ENCODE measurements at places on chromosomes 6 and 20. TPM values are rescaled to one million over a fixed set of nuclear protein-coding genes. Genes with fewer than 3 reads are reported as not detected.

The TMEM170B gene
- 0.28 TPM for polyA plus RNA-seq

The SYNE1 gene
- polyA plus RNA-seq = 69.5 TPM

The IGF2R gene
- polyA plus RNA-seq = 19.3 TPM

The CDYL gene
- polyA plus RNA-seq = 6.1 TPM

The STK35 gene
- polyA plus RNA-seq = 5.0 TPM

The FGD2 gene
- not detected for polyA plus RNA-seq

The RNF39 gene
- not detected for polyA plus RNA-seq

The FUT9 gene
- not detected for polyA plus RNA-seq

The COL20A1 gene
- polyA plus RNA-seq = not detected

The ZNF341 gene
- 3.8 TPM for polyA plus RNA-seq

The OLIG3 gene
- polyA plus RNA-seq = not detected

The CPXM1 gene
- 0.31 TPM for polyA plus RNA-seq

The GABRR2 gene
- not detected for polyA plus RNA-seq

GRCh38 chr6:168493976-168494375 is 53.0 kb downstream of the SMOC2 start:
- H3K4me1 ChIP-seq = no peaks in the 10 kb centered on the region
- H3K4me3 ChIP-seq = no peak overlapping the region
- H3K27ac ChIP-seq = no peak overlapping the region
- no peaks in the 10 kb centered on the region for H3K27me3 ChIP-seq

DNA sequence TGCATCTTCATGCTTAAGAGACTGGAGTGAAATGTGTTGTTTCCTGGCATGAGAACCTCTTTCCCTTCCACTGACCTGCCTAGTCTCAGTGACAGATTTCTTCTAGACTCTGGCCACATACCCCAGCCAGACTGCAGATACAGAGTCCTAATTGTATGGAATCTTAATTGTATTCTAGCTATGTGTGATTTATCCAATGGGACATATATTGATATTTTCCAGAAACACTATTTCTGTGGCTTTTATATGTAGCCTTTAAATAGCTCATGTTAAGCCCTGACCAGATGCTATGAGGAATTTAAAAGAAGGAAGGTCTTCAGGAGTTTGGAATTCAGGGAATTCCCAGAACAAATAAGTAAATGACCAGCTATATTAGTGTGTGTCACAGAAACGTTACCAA is 99.0 kb downstream of the FIG4 start:
- DNase-seq = no peak
- H3K4me3 ChIP-seq = no peak overlapping the region
- peaks cover 78% of the 10 kb centered on the region for H3K36me3 ChIP-seq
- H3K4me1 ChIP-seq = no peaks in the 10 kb centered on the region

DNA sequence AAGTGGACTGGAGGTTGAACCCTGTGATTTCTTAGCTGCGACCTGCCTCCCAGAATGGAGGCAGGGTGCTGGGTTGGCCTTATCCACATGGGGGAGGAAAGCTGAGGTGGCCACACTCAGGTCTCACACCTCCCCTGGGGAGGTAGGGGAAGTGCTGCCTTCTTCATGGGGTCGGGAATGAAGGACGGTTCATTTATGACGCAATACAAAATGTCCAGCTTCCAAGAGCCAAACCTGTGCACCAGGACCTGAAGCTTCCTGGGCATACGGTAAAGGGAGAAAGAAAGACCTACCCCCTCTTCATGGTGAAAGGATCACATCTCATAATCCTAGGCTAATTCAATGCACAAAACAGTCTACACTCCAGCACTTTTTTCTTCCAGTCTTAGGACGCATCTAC is 150.6 kb upstream of the CDYL start:
- H3K36me3 ChIP-seq = no peaks in the 10 kb centered on the region
- DNase-seq = no peak
- no peak overlapping the region for H3K27ac ChIP-seq
- H3K4me1 ChIP-seq = no peaks in the 10 kb centered on the region
- no peaks in the 10 kb centered on the region for H3K27me3 ChIP-seq
- H3K4me3 ChIP-seq = no peak overlapping the region

DNA sequence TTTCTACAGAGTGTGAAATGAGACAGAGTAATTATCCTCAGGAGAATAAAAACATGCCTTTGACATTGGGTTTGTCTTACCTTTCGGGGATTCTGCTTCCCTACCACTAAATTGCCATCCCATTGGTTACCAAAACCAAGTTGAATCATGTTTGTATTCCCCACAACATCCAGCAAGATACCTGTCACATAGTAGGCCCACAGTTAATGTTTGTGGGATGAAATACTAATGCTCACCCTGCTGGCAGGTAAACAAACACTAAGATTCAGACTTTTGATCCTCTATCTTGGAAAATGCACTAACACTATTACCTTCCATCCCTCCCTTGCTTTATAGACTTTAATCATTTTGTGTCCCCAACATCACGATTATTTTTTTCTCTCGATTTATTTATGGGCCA is 8.2 kb upstream of the STXBP5 start:
- no peak for DNase-seq
- peaks cover 8% of the 10 kb centered on the region for H3K4me1 ChIP-seq
- no peak overlapping the region for H3K27ac ChIP-seq
- H3K4me3 ChIP-seq = no peak overlapping the region

GRCh38 chr6:44010411-44011349 is 116.6 kb downstream of the MRPL14 start:
- no peak for DNase-seq
- peaks cover 25% of the 10 kb centered on the region for H3K27me3 ChIP-seq
- no peak overlapping the region for H3K4me3 ChIP-seq
- H3K4me1 ChIP-seq = no peaks in the 10 kb centered on the region

- no peak overlapping the region for H3K27ac ChIP-seq
- H3K4me1 ChIP-seq = no peaks in the 10 kb centered on the region
- no peaks in the 10 kb centered on the region for H3K36me3 ChIP-seq
- H3K4me3 ChIP-seq = no peak overlapping the region
- peaks cover 9% of the 10 kb centered on the region for H3K27me3 ChIP-seq
Observed at GRCh38 chr6:13854716-13855250, 40.4 kb upstream of the MCUR1 start.

- H3K27me3 ChIP-seq = peaks cover 10% of the 10 kb centered on the region
- no peak overlapping the region for H3K4me3 ChIP-seq
- H3K4me1 ChIP-seq = peaks cover 15% of the 10 kb centered on the region
- H3K27ac ChIP-seq = no peak overlapping the region
- DNase-seq = no peak
Observed at GRCh38 chr6:39054577-39055142, 6.1 kb downstream of the GLP1R start.

- peaks cover 38% of the 10 kb centered on the region for H3K27me3 ChIP-seq
- H3K4me1 ChIP-seq = peaks cover 6% of the 10 kb centered on the region
- no peak for DNase-seq
- H3K4me3 ChIP-seq = no peak overlapping the region
- no peaks in the 10 kb centered on the region for H3K36me3 ChIP-seq
- H3K27ac ChIP-seq = no peak overlapping the region
Observed at GRCh38 chr20:21529863-21530262, 16.0 kb upstream of the NKX2-2 start.

DNA sequence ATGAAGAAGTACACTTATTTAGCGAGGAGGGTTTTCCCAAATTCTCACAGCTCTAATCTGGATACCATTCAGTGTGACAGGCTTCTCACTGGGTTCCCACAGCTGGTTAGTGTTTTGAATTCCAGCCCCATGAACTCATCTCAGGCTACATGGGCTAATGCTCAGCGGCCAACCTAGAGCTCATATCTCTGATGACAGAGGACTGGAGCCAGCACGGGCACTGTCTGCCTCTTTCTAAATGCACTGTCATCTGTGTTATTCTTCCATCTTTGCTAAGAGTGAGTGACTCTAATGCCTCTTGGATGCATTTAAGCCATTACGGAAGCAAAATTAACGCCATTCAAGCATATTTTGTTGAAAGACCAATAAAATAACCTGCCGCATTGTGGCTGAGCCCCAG is 308.9 kb upstream of the JAG1 start:
- no peaks in the 10 kb centered on the region for H3K27me3 ChIP-seq
- no peak overlapping the region for H3K27ac ChIP-seq
- H3K36me3 ChIP-seq = no peaks in the 10 kb centered on the region

DNA sequence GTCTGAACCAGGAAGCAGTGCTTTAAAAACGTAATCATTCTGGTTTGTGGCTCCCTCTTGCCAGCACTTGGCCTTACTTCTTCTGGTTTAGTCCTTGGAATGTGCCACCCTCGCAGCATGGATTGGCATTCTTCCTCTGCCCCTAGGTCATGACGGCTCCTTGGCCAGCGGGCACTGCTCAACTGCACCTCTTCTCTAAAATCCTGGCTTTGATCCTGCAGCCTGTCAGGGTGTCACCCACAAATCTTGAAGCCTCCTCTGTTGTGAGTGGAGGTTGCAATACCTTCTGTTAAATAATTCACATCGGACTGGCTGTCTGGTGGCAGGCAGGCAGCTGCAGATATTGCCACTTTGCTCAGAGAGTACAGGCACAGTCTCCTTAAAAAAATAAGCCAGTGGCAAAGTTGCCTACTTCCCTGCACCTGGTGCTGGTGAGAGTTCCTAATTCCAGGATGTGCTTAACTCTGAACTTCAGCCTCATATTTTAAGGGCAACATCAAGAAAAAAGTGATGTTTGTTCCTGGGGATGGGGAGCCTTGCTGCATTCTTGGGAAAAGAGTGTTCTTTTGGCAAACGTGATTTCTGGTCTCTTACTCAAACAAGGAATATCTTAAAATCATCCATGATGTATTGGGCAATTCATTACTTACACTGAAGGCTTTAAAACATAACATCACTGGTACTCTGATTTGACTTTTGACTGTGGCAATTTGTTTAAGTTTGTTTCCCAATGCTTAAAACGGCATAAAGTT is 179.8 kb downstream of the FOXA2 start:
- H3K27me3 ChIP-seq = peaks cover 44% of the 10 kb centered on the region
- DNase-seq = no peak
- no peak overlapping the region for H3K4me3 ChIP-seq
- H3K4me1 ChIP-seq = peaks cover 28% of the 10 kb centered on the region
- H3K36me3 ChIP-seq = no peaks in the 10 kb centered on the region

GRCh38 chr6:81801489-81801888 is 49.0 kb upstream of the TENT5A start:
- no peak for DNase-seq
- H3K36me3 ChIP-seq = no peaks in the 10 kb centered on the region
- peaks cover 18% of the 10 kb centered on the region for H3K27me3 ChIP-seq
- H3K4me1 ChIP-seq = no peaks in the 10 kb centered on the region
- no peak overlapping the region for H3K4me3 ChIP-seq
- no peak overlapping the region for H3K27ac ChIP-seq

DNA sequence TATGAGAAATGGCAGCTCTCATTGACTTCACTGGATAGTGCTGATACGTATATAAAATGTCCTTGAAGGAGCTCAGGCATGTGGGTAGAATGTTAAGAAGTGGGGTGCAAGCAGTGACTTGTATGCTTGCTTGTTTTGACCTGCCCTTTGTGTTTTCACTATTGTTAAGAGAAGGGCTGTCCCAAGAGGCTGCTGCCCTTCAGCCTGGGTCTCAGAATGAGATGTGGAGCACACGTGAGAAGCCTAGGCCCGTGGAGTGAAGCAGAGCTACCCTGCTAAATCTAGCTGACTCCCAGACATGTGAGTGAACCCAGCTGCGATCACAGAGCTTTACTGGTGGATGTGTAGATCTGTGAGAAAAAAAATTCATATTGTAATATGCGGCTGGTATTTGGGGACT is 305.3 kb upstream of the RGS17 start:
- no peak for DNase-seq
- no peak overlapping the region for H3K4me3 ChIP-seq
- no peaks in the 10 kb centered on the region for H3K36me3 ChIP-seq

DNA sequence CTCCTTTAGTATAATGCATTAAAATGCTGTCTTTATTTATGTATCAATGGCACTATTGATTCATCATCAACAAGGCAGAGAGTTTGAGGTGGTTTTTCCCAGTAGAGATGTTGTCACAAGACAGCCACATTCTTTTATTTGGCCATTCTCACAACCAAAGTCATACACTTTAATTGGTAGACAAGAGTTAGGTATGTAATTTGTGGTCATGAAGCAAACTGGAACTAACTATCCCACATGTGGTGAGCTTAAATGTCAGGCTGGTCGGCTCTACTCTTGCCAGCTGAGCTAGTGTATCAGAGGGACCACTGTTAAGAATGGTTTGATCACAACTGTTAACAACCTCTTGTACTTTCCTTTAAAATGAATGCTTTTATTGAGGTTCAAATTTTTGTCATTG is 714.6 kb downstream of the CD109 start:
- H3K4me1 ChIP-seq = no peaks in the 10 kb centered on the region
- no peaks in the 10 kb centered on the region for H3K27me3 ChIP-seq
- no peak for DNase-seq
- no peak overlapping the region for H3K4me3 ChIP-seq
- no peak overlapping the region for H3K27ac ChIP-seq

GRCh38 chr6:129440691-129441090 is 269.3 kb downstream of the ARHGAP18 start:
- H3K4me3 ChIP-seq = no peak overlapping the region
- H3K4me1 ChIP-seq = no peaks in the 10 kb centered on the region
- no peak for DNase-seq
- no peaks in the 10 kb centered on the region for H3K36me3 ChIP-seq
- no peak overlapping the region for H3K27ac ChIP-seq
- peaks cover under 1% of the 10 kb centered on the region for H3K27me3 ChIP-seq

GRCh38 chr6:33850296-33850695 is 46.5 kb upstream of the MLN start:
- no peak for DNase-seq
- no peak overlapping the region for H3K27ac ChIP-seq
- H3K4me3 ChIP-seq = no peak overlapping the region
- H3K4me1 ChIP-seq = peaks cover 5% of the 10 kb centered on the region
- peaks cover 18% of the 10 kb centered on the region for H3K27me3 ChIP-seq

DNA sequence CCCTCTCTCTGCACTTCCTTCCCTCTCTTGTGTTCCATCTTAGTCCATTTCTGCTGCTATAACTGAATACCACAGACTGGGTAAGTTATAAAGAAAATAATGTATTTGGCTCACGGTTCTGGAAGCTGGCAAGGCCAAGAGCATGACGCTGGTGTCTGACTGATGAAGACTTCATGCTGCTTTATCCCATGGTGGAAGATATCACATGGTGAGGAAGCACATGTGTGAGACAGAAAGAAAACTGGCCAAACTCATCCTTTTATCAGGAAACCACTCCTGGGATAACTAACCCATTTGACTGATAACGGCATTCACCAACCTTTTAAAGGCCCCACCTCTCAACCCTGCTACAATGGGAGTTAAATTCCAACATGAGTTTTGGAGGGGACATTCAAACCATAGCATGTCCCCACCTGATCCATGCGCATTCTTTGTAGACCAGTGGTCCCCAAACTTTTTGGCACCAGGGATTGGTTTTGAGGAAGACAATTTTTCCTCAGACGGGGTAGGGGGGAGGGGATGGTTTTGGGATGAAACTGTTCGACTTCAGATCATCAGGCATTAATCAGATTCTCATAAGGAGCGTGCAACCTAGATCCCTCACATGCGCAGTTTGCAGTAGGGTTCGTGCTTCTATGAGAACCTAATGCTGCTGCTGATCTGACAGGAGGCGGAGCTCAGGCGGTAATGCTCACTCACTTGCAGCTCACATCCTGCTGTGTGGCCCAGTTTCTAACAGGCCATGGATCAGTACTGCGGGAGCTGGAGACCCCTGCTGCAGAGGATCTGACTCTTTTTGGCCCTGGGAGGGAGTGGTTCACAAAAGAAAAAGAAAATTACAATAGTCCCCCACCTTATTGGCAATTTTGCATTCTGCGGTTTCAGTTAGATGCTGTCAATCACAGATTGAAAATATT is 71.7 kb upstream of the RNF24 start:
- peaks cover 30% of the 10 kb centered on the region for H3K4me1 ChIP-seq
- H3K27me3 ChIP-seq = peaks cover 2% of the 10 kb centered on the region
- H3K27ac ChIP-seq = no peak overlapping the region
